ENCODE measurements at places on chromosomes 16 and 17. TPM values are rescaled to one million over a fixed set of nuclear protein-coding genes. Genes with fewer than 3 reads are reported as not detected.
A peak's percentile ranks its signal among the peaks of the same experiment; 100 is the strongest.

DNA sequence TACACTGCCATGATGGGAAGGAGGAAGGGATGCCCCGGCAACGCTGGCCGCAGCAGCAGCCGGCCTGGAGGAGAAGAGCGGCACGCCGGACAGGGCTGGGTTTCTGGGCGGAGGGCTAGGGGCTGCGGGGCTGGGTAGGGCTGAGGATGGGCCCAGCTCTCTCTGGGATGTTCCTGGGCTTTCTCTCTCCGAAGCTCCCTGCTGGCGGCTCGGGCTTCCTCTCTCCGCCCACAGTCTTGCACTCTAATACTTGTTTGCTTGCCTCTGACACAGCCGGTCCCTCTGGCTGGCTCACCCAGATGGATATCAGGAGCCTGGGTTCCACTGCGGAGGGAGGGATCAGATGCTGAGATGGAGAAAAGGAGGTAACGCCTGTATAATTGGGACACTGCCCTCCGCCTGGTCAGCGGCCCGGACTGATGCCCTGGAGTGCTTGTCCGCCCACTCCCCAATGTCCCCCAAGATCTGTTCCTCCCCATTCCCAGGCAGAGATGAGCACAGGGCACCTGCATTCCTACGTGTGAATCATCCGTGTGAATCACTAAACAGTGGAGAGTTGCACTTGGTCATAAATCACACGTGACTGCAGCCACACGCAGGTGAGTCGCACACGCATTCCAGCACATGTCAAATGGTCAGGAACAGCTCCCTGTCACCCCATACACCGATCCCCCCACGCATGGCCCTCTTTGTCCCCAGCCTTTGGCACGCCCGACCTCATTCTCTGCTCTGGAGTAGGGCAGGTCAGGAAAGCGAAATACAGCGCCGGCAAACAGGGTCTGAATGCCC lies at the start of gene ALOXE3:
TSS of gene ALOXE3 (minus strand) at position 535 of the 789 bp plus-strand sequence. CDS start at position 11, 524 bp downstream.
- peak; percentile 63 for DNase-seq

DNA sequence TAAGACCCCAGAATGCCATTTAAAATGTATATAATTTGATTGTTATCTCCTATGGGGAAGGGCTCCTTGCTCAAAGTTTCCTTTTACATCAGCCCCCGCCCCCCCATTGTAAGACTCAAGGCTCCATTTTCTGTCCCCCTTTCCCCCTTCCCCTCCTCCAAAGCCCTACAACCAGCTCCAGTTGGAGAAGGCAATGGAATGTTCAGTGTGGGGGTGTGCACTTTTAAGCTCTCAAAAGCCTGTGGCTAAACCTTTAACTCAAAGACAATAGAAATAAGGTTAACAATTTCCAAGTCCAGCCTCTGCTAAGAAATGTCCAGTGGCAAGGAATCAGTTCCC lies 114.7 kb downstream of the NOG start:
- no peak for DNase-seq

- DNase-seq, result peak; percentile 75
These were observed 72.0 kb upstream of the KSR1 start for GRCh38 chr17:27384261-27384701.

GRCh38 chr16:52353249-52353648 lies 193.7 kb downstream of the TOX3 start:
- no peak for DNase-seq

GRCh38 chr16:3655030-3655395 lies 522 bp downstream of the DNASE1 start:
- DNase-seq, result no peak

GRCh38 chr17:81395600-81396277 lies 482 bp downstream of the BAHCC1 start:
- no peak for DNase-seq

The DNAH17 gene
- not detected for total RNA-seq

The MARCHF10 gene
- total RNA-seq, result 0.75 TPM

The KRT23 gene
- total RNA-seq, result 7.0 TPM

The CDRT15 gene
- total RNA-seq, result not detected

Measured in mucosa of gallbladder (tissue), 1 donor.